ENCODE measurements at places on chromosomes 12 and 14.

DNA sequence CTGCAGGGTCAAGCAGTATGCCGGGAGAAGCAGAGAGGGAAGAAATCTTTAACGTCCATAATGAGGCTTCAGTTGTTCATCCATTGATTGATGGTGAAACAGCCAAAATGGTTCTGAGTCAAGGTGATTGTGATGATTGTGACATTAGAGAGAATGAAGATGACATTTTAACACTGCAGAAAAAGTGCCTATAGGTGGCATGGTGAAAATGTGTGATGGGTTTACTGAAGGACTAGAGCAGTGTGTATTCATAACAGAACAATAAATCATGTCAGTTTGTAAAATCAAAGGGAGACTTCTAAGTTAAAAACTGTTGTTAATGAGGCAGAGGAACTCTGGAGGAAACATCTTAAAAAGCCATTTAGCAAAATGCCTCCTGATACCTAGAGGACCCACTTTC, 57.7 kb upstream of the CAND1 start:
- DNase-seq, result no peak

- no peak for DNase-seq
These were observed 35.0 kb upstream of the DTX1 start for GRCh38 chr12:113021500-113021899.

- no peak for DNase-seq
These were observed 19.1 kb upstream of the RAD52 start for GRCh38 chr12:968545-968944.

DNA sequence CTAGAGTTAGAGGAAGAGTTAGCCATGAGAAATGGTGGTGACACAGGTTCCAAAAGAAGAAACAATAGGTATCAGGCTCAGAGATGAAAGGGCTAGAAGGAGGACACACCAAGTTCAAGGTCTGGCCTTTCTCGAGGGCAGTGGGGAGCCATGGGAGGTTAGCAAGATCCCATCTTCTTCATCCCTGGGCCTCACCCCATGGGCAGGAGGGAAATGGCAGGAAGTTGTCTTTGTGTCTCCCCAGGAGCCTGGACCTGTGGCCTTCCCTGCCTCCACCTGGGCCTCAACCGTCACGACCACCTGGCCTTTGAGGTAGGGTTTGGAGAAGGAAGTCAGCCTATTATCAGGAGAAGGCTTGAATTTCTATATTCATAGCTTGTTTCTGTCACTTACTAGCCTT, 5.8 kb upstream of the AQP2 start:
- DNase-seq, result no peak

- DNase-seq, result peak; percentile 58
These were observed 32.1 kb downstream of the DEPDC4 start for GRCh38 chr12:100234591-100235304.

DNA sequence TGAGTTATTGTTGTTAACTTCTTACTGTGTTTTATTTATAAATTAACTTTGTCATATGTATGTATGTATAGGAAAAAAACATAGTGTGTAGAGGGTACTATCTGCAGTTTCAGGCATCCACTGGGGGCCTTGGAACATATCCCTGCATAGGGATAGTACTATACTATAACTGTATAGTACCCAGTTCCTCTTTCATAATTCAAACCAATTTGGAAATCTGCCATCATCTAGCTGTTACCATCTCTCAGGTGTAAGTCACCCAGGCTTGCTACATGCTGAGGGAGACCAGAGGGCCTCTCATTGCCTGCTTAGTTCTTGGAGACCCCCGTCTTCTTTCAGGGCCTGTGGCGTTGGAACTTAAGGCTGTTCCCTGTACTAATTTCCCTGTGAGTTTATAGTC, 12.9 kb upstream of the DCD start:
- DNase-seq, result no peak

DNA sequence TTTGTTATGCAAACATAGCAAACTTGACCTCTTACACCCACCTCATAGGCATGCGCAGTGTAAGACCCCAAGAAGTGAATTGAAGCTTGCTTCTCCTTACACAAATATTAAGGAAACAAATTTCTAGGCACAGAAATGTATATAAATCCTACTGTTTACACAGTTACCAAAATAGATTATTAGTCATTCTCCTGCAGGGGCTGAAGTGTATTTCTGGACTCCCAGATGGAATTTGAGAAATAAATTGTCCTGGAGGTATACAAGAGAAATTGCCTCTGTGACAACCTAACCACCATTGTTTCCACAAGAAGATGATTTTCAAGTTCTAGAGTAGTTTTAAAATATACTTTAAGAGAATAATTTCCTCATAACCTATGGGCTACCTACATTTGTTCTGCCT, 656.0 kb upstream of the MDGA2 start:
- DNase-seq, result no peak
